Foreskin fibroblast (primary cell): ENCODE measurements at places on chromosomes 2 and 18.

GRCh38 chr2:3046170-3046865, 331.3 kb downstream of the EIPR1 start:
- DNase-seq = no peak

GRCh38 chr2:162342321-162342720, 1.6 kb upstream of the GCA start:
- DNase-seq = no peak

DNA sequence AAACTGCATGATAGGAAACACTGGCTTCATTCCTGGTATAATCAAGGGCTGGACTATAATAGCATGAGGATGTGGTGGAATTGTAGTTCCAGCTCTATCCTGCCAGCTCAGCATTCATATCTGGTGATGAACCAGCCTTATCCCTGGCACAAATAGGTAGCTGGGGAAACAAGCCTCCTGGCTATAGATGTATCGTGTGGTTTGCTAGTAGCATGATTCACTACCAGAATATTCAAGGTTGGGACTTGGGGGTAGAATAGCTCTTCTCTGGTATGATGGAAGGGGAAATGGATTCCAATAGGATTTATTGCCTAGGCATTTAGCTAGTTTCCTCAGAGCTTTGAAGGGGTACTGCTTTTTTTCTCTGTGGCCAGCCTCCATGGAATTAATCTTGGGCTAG, 532.8 kb downstream of the FBXO15 start:
- DNase-seq = peak; percentile 90

- no peak for DNase-seq
Observed at GRCh38 chr2:112321375-112322320, 46.3 kb downstream of the ZC3H6 start.

DNA sequence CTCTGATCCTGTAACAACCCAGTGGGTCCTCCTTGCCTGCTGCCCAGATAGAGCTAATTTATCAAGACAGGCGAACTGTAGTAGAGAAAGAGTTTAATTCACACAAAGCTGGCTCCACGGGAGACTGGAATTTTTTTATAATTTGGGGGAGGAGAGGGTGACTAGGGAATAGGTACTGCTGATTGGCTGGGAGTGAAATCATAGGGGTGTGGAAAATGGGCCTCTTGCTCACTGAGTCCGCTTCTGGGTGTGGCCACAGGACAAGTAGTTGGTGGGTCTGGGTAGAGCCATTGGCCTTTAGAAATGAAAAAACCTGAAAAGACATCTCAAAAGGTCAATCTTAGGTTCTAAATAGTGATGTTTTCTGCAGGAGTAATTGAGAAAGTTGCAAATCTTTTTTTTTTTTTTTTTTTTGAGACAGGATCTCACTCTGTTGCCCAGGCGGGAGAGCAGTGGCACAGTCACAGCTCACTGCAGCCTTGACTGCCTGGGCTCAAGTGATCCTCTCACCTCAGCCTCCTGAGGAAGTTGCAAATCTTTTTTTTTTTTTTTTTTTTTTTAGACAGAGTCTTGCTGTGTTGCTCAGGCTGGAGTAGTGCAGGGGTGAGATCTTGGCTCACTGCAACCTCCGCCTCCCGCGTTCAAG, 14.4 kb upstream of the UGGT1 start:
- DNase-seq = no peak

- peak; percentile 79 for DNase-seq
Observed at GRCh38 chr2:191635333-191636234, 42.4 kb upstream of the NABP1 start.

GRCh38 chr18:4797002-4797685, 342.0 kb upstream of the DLGAP1 start:
- DNase-seq = no peak

- DNase-seq = no peak
Observed at GRCh38 chr2:207224381-207224780, 58.6 kb upstream of the KLF7 start.

DNA sequence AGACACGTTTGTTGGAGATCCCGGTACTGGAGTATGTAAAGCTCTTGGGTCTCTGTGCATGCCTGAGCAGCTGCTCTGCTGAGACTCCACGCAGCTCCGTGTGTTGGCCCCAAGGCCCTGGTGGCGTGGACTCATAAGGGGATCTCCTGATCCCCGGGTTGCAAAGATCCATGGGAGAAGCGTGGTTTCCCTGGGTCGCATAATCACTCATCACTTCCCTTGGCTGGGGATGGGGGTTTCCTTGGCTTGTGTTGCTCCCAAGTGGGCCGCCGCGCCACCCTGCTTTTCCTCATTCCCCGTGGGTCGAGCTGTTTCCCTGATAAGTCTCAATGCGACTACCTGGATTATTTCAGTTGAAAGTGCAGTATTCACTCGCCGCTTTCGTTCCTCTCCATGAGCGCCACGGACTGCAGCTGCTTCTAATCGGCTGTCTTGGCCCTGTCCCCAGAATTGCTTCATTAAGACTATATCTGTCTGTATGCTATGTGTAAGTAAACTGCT, 76.0 kb downstream of the EPC2 start:
- DNase-seq = peak; percentile 80

DNA sequence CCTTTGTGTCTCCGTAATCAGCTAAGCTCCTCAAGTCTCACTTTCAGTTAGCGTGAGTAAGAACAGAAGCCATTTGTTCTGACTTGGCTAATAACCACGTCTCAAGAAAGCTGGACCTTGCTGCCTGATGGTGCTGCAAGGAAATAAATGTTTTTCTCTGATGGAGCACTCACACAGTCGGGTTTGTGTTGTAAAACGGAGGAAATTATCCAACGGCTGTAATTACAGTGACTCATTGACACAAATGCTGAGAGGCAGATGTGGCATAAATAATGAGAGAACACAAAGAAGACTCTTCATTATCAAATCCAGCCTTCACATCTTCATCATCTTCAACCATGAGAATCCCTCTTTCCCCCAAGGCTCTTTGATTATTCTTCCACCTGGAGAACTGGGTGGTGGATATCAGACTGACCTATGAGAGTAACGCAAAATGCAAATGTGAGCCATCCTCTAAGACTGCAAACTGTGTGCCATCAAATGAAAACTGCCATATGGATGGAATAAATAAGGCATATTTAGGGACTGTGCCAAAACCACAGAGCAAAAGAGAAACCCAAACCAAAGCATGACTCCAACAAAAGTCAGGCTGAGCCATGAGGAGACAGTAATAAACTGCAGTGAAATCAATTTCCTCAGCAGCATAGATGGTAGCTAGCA, 252.6 kb downstream of the RND3 start:
- peak; percentile 89 for DNase-seq

GRCh38 chr18:21393986-21394385, 152.0 kb downstream of the GREB1L start:
- DNase-seq = peak; percentile 4

- no peak for DNase-seq
Observed at GRCh38 chr2:126714191-126714965, 58.4 kb downstream of the GYPC start.

DNA sequence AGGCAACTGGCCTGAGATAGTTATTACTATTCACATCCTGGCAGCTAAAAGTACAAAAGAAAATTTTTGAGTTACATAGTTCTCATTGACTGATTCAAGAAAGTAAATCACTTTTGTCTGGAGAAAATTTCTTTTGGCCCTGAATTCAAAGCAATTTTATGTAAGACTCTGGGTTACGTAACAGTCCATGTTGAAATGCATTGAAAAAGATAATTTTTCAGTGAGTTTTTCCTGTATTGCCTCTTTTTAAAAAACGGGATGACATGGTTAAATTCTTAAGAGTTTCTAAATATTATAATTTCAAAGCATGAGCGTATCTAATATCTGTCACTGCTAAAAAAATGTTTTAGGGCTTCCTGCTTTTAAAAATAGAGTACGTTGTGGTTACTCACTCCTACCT, 72.7 kb downstream of the ANKRD12 start:
- no peak for DNase-seq

- DNase-seq = no peak
Observed at GRCh38 chr2:174841350-174841749, 77.1 kb upstream of the CHRNA1 start.

DNA sequence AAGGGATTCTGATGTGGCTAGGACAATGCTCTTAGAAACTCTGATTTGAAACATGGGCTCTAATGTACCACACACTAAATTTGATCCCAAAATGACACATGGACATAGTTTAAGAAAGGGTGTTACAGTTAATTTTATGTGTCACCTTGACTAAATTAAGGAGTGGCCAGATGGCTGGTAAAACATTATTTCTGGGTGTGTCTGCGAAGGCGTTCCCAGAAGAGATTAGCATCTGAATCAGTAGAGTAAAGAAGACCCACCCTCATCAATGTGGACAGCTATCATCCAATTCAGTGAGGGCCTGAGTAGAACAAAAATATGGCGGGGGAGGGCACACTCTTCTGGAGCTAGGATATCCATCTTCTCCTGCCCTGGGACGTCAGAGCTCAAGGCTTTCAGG, 283.1 kb upstream of the CHAC2 start:
- DNase-seq = no peak

DNA sequence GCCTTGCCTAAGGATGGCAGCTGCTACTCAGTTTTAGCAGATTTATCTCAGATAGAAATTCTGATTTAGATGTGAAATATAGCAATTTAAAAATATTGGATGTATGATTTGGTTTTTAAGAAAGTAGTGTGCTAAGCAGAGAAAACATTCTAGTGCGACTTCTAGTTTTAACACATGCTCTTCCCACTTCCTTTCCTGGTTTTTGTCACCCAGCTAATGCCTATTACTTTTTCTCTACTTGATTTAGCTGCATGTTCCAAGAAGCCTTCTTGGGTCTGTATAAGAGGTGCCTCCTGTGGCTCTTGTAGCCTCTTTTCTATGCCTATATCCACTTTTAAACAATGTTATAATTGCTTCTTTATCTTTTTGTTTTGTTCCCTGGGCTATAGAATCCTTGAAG, 53.0 kb downstream of the GPD2 start:
- no peak for DNase-seq

- peak; percentile 49 for DNase-seq
Observed at GRCh38 chr2:216034065-216034464, 20.7 kb upstream of the MREG start.

DNA sequence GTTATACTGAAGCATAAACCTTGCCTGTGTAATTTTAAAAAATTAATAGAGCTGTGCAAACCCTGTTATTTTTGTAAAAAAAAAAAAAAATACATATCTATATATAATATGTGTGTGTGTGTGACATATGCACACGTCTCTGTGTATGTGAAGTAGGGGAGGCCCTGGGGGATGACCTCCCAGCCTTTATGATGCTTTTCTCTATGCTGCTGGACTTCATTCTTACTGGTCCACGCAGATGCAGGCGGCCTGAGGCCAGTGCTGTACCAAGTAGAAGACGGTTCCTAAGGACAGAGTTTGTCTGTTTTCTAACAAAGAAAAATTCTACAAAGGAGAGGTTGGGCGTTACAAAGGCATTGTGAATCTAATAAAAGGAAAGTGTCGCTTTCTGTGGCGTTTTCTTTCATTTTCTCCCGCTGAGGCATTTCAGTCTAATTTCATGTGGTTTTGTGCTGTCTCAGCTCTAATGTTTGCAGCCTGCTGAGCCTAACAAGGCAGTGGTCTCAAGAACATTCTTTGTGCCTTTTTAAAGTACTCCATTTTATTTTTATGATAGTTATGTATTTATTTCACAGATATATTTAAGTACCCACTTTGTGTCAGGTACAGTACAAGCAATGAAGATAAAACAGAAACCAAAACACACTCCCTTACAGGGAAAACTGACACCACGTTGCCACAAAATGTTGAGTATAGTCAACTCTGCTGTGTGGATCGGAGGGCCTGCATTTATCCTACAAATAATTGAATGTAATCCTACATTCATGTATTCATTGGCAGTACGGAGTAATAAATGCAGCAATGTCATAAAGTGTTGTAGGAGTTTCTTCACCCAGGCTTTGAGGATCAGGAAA, 118.0 kb downstream of the RAB3GAP1 start:
- no peak for DNase-seq

- no peak for DNase-seq
Observed at GRCh38 chr2:240879105-240879504, 10.5 kb downstream of the AGXT start.

- no peak for DNase-seq
Observed at GRCh38 chr2:177058747-177059146, 153.8 kb upstream of the HNRNPA3 start.

- no peak for DNase-seq
Observed at GRCh38 chr2:30775833-30776232, 31.4 kb downstream of the CAPN13 start.

GRCh38 chr18:79896738-79897137, 54.7 kb downstream of the SLC66A2 start:
- DNase-seq = no peak

- DNase-seq = peak; percentile 83
Observed at GRCh38 chr2:72770879-72771461, 54.9 kb downstream of the EXOC6B start.

- DNase-seq = peak; percentile 71
Observed at GRCh38 chr2:125405816-125406215, 1250.1 kb upstream of the GYPC start.
